ENCODE measurements at places on chromosomes 7 and 10. TPM values are rescaled to one million over a fixed set of nuclear protein-coding genes. Genes with fewer than 3 reads are reported as not detected.

- H3K4me3 ChIP-seq: 0 out of 2 replicates have a peak overlapping the region, but pooled peaks have one; percentile 41
- DNase-seq: peak; percentile 58
- no peaks in the 10 kb centered on the region for H3K36me3 ChIP-seq
- no peaks in the 10 kb centered on the region for H3K27me3 ChIP-seq
- H3K27ac ChIP-seq: no peak overlapping the region
Observed at GRCh38 chr7:140435252-140435895, 31.5 kb downstream of the RAB19 start.

- H3K4me1 ChIP-seq: no peaks in the 10 kb centered on the region
- H3K4me3 ChIP-seq: no peak overlapping the region
- no peaks in the 10 kb centered on the region for H3K27me3 ChIP-seq
- DNase-seq: no peak
- no peaks in the 10 kb centered on the region for H3K36me3 ChIP-seq
- H3K27ac ChIP-seq: no peak overlapping the region
Observed at GRCh38 chr7:92705831-92706230, 115.6 kb upstream of the FAM133B start.

DNA sequence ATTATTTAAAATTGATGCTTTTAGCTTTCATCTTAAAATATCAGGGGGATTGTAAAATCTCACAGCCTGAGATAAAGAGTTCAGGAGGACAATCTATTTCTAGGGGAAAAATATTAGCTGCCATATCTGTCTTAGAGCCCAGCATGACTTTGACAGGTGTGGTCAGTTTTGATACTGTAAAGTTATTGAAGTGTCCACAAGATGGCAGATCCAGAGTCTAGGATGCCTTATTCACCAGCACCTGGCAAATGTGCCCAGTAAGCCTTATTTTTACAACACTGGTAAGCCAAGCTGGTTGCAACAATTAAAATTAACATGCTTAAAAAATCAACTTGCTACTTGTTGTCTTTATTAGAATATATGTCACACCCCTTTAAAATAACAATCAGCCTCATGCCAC, 579.3 kb downstream of the SH2D4B start:
- H3K27ac ChIP-seq: no peak overlapping the region
- no peaks in the 10 kb centered on the region for H3K27me3 ChIP-seq
- no peaks in the 10 kb centered on the region for H3K36me3 ChIP-seq
- no peak overlapping the region for H3K4me3 ChIP-seq

GRCh38 chr7:89232-90019, 102.9 kb upstream of the FAM20C start:
- DNase-seq: no peak
- H3K4me1 ChIP-seq: peaks cover 20% of the 10 kb centered on the region
- H3K27ac ChIP-seq: peak overlapping the region; percentile 75
- H3K4me3 ChIP-seq: no peak overlapping the region

Gene PLEKHS1
- total RNA-seq: not detected

Gene CD36
- 1.8 TPM for total RNA-seq

- H3K4me1 ChIP-seq: no peaks in the 10 kb centered on the region
- H3K27me3 ChIP-seq: no peaks in the 10 kb centered on the region
- H3K4me3 ChIP-seq: no peak overlapping the region
- no peaks in the 10 kb centered on the region for H3K36me3 ChIP-seq
- H3K27ac ChIP-seq: no peak overlapping the region
- no peak for DNase-seq
Observed at GRCh38 chr10:76879116-76879913, 758.3 kb downstream of the KCNMA1 start.

DNA sequence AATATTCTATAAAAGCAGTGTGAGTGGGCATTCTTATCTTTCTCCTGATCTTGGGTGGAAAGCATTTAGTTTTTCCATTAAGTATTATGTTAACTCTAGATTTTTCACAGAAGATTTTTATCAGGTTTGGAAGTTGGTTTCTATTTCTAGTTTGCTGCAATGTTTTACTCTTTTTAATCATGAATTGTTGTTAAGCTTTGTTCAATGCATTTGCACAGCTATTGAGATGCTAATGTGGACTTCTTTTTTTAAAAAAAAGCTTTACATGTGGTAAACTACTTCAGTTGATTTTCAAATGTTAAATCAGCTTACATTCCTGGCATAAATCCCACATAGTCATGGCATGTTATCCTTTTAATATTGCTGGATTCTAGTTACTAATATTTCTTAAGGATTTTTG, 363.6 kb upstream of the NRP1 start:
- DNase-seq: peak; percentile 47
- peak overlapping the region; percentile 11 for H3K27ac ChIP-seq
- no peaks in the 10 kb centered on the region for H3K36me3 ChIP-seq
- peaks cover 8% of the 10 kb centered on the region for H3K4me1 ChIP-seq
- no peak overlapping the region for H3K4me3 ChIP-seq

GRCh38 chr7:143104759-143105158, 27.1 kb upstream of the PIP start:
- no peaks in the 10 kb centered on the region for H3K27me3 ChIP-seq
- H3K4me3 ChIP-seq: no peak overlapping the region
- H3K36me3 ChIP-seq: no peaks in the 10 kb centered on the region
- DNase-seq: no peak
- no peak overlapping the region for H3K27ac ChIP-seq

DNA sequence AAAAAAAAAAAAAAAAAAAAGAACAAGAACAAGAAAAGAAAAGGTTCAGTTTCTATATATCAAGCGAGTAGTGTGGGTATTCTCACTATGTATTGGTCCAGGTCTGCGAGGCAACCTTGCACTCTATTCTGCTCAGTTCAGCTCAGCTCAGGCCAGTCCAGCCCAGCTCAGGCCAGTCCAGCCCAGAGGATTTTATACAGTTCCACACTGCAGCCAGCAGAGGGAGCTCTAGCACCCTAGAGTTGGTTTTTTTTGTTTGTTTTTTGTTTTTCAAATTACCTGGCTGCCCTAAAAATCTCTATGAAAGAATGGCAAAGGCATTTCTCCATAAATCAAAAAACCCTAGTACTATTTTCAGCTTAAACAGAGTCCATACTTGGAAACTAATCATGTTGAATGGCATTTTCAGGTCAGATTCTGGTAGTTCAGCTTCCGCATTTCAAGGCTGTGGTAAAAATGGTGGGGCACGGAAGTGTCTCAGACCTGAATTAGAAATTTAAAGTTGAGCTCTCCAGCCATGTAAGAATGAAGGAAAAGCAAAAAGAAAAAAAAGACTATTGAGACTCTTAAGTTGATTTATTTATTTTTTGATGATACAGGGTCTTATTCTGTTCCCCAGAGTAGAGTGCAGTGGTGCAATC, 55.2 kb upstream of the GSDME start:
- H3K4me1 ChIP-seq: no peaks in the 10 kb centered on the region
- H3K4me3 ChIP-seq: no peak overlapping the region
- H3K27me3 ChIP-seq: no peaks in the 10 kb centered on the region
- H3K36me3 ChIP-seq: no peaks in the 10 kb centered on the region
- peak; percentile 72 for DNase-seq
- no peak overlapping the region for H3K27ac ChIP-seq

GRCh38 chr10:89078724-89079672, 88.4 kb downstream of the FAS start:
- DNase-seq: no peak
- H3K27ac ChIP-seq: no peak overlapping the region

GRCh38 chr10:91024541-91024940, 103.7 kb upstream of the ANKRD1 start:
- no peaks in the 10 kb centered on the region for H3K36me3 ChIP-seq
- no peak overlapping the region for H3K27ac ChIP-seq
- H3K27me3 ChIP-seq: no peaks in the 10 kb centered on the region
